ENCODE measurements at places on chromosomes 2 and 18.

DNA sequence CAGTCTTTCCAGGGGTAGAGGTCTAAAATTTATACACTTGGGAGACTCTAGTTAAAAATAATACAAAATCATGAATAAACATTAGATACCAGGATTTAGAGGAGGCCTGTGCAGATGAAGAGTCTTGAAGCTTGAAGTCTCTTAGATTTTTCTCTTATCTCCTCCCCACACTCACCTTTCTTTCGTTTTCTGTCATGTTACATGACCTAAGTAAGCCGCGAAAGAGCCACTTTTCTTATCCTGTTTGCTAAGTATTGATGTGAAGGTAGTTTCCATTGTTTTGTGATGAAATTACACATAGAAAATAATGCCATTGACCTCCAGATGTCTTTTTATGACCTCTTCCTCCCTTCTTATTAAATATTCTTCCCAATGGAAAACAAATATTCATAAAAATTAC lies 367.8 kb downstream of the LRRTM1 start:
- DNase-seq, result no peak

GRCh38 chr2:55165626-55166025 lies 66.5 kb downstream of the CLHC1 start:
- DNase-seq, result no peak

DNA sequence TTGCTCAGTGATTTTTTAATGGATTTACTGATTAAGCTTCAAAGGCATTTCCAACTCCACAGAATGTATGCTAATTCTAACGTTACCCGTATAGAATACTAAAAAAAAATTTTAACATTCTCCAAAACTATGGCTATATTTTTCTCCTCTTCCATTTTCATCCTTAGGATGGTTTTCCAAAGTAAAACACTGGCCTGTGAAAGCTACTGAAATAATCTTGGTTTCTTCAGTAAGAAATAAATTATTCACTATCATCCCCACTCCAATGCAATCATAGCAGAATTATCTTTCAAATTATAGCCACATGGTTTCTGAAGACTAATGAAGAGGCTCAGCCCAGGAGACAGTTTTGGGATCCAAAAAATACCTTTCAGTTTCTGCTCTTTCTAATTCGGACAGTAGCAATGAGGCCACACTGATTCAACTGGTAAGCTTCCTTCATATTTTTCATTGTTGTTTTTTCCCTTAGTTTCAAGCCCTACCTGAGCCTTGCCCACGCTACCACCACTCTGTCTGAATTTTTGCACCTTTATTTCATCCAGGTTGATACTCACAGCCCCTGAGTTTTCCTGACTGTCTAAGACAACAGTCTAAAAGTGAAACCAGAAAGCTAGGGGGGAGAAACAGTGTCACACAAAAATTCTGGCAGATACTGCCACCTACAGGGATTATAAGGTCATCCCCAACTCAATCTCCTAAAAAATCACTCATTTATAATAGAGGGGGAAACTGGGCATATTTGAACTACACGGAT lies 887.9 kb downstream of the NRXN1 start:
- no peak for DNase-seq

DNA sequence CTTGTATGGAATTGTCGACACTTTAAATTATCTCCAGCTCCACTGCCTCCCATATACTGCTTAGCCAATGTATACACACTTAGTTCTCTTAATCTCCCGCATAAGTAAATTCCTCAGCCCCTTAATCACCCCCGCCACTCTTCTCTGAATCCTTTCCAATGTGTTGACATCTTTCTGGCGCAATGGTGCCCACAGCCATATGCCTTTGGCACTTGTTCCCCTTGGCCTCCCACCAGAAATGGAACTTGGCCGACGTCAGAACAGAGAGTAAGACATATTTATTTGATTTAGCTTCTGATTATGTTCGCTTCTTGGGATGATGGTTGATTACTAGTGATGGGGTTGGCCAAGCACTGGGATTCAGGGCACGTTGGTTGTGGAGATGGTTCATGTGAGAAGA lies 1089.3 kb upstream of the CELF4 start:
- DNase-seq, result no peak

DNA sequence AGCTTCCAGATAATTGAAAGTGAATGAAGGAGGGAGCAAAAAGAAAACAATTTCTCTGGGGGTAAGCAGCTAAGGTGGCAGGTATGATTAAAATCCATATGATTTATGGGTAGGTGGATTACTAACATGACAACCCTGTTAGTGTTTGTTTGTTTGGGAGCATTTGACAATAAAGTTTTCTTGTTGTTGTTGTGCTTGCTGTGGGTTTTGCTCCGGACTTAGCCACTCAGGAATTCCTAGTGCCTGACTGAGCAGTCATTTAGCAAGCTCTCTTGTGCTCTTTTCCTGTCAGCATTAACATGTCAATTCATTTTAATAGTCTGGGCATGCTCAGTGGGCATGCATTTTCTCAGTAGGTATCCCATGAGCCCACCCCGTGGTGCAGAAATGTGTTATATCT lies 674.8 kb upstream of the ZEB2 start:
- DNase-seq, result no peak

- no peak for DNase-seq
These were observed 30.9 kb downstream of the LONRF2 start for GRCh38 chr2:100291152-100291970.

DNA sequence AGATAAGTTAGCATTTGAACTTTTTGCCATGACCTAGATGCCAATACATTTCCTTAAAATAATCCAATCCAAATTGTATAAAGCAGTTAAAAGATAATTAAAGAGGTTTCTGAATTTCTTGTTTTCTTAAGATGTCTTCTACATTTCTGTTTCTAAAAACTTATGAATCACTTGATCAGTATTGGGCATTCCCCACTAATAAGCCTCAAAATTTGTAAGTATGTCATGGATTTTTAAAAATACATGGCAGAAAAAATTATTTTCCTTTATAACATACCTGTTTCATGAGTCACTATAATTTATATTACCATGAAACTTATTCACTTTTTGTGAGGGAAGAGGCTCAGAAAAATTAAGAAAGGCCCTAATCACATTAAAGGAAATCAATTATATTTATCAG lies 90.3 kb upstream of the TFPI start:
- DNase-seq, result no peak

DNA sequence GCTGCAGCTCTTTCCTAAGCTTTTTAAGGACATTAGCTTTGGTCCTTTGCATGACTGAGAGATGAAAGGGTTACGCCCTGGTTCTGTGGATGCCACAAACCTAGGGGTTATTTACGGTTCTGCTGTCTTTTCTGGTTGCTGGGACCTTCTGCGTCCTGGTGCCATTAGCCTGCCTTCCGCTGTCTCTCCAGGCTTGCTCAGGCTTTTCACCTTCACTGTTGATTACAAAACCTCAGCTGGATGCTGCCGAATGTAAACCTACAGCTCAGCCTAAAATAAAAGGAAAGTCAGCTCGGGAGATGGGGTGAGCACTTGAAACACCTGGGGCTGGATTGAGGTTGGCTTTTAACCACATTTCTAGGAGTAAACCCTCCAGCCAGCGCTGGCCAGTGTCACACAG lies 130.9 kb upstream of the ARHGAP28 start:
- DNase-seq, result no peak

DNA sequence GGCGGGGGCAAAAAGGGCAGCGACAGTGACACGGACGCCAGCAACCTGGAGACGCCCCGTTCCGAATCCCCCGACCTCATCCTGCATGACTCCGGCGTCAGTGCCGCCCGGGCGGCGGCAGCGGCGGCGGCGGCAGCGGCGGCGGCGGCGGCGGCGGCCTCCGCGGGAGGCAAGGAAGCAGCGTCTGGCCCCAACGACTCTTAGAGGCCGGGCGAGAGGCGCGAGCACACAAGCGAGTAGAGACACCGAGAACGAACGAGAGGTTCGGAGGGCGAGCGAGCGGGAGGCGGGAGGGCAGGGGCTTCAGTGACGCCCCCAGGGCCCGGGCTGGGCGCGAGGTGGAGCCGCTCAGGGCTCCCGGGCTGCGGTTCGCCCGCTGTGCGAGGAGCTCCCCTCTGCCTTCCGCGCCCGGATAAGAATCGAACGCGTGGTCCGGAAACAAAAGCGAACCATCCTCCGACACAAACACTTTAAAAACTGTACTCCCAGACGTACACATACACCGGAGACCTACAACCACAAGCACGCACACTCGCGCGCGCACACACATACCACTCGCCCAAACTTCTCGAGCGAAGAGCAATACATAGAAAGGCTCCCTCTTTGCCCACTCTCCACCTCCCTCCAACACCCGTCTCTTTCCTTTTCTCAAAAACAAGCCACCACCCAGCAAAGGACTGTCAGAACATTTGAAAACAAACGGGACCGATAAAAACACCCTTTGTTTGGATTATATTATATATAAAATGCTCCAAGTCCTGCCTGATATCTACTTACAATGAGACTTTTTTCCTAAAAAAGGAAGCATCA lies 2.8 kb downstream of the SP9 start:
- DNase-seq, result no peak

- no peak for DNase-seq
These were observed 37.6 kb downstream of the RMC1 start for GRCh38 chr18:23540867-23541266.

GRCh38 chr2:130351711-130352110 lies 4.1 kb upstream of the PTPN18 start:
- DNase-seq, result no peak

DNA sequence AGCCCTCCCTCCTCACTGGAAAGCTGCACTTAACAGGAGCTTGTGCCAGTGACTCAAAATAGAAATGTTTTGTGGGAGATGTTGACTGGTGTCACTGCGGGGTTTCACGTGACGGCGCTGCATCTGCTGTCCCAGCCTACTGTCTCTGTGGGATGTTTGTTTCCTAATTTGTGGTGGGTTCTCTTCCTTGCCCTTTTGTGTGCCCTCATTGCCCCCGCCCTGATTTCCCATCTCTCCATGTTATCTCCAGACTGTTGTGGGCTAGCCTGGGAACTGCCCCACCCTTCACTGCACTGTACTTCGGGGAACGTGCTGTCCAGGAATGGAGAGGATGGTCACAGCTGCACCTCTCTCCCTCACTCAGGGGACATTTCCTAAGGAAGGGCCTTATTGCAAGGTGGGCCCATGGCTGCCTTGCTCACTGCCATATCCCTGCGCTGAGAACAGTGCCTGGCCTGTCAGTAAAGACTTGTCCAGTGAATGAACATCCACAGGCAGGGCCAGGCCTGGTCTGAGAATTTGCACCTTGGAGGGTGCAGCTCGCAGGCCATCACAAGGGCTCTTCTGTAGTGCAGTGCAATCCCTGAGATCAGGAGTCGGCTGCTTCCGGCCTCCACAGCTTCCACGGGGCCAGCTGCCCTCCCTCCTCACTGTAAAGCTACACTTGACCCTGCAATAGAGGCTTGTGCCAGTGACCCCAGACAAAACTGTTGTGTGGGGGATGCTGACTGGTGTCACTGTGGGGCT lies 18.1 kb downstream of the ZAP70 start:
- DNase-seq, result no peak

- no peak for DNase-seq
These were observed 84.5 kb upstream of the RBBP8 start for GRCh38 chr18:22848615-22849014.

DNA sequence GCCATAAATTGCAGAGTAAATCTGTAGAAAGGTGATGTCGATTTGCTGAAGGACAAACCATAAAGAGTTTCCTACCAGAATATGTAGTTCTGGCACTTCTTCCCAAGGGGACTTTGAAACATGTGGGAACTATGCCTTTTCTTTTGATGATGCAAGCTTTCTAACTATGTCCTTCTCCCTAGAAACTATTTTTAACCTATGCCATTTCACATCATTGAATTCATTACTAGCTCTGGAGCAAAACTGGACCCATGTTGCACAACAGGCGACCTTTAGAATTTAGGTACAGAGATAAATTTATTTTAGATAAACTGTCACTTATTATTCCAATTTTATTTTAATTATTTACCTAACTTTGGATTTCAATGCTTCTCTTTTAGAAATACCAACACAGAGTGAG lies 186.5 kb downstream of the CCDC102B start:
- no peak for DNase-seq

GRCh38 chr2:95300450-95300849 lies 3.3 kb downstream of the KCNIP3 start:
- DNase-seq, result no peak

DNA sequence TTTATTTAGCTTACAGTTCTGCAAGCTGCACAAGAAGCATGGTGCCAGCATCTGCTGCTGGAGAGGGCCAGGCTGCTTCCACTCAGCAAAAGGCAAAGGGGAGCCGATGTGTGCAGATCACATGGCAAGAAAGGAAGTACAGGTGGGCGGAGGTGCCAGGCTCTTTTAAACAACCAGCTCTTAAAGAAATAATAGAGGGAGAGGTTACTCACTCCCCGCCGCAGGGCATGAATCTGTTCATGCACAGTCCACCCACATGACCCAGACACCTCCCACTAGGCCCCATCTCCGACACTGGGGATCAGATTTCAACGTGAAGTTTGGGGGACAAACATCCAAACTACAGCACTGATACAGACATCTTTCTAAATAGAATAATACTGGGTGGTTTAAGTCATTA lies 105.8 kb downstream of the MTCL1 start:
- no peak for DNase-seq

GRCh38 chr2:212936572-212936971 lies 214.8 kb downstream of the IKZF2 start:
- DNase-seq, result no peak

DNA sequence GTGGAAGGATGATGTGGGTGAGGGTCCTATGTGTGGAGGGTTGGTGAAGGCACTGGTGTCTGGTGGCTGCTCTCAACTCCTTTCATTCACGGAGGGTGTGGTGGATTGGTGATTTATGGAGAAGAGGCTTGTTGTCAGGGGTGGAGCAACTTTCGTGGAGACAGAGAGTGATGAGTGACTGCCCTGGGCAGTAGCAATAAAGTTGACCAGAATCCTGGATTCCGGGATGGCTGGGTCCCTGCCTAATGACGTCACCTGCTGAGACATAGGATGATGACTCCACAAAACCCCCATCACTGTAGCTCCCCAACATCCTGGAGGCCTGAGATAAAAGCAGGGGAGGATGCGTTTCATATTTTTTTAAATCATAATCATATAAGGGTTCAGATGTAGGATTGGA lies 193.0 kb downstream of the ACKR3 start:
- DNase-seq, result no peak

- no peak for DNase-seq
These were observed 84.2 kb upstream of the TTN start for GRCh38 chr2:178891265-178891958.

GRCh38 chr2:17232776-17233556 lies 285.3 kb downstream of the RAD51AP2 start:
- DNase-seq, result no peak

- DNase-seq, result no peak
These were observed 10.6 kb downstream of the IRS1 start for GRCh38 chr2:226788881-226789490.

- DNase-seq, result no peak
These were observed 207.2 kb downstream of the ATAD2B start for GRCh38 chr2:23719716-23720115.

DNA sequence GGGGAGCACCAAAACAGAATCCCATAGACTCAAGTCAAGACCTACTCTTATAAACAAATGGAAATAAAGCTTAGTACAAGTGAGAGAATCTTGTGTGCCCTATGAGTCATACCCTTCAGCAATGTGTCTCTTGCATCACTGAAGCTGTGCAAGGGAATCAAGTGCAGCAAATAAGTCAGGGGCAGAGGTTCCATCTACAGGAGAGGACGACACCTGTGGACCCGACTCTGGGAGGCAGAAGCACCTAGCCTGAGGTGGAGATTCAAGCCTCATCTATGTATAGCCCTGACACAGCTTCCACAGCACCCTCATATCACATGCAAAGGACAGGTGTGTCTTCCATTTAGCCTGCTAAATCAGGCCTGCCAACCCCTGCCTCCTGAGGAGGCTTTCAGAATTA lies 298.2 kb downstream of the CNTNAP5 start:
- no peak for DNase-seq

- DNase-seq, result no peak
These were observed 242.6 kb upstream of the KCNJ3 start for GRCh38 chr2:154455866-154456265.

Measured in NCI-H1436 treated with DMSO at 0.1 percent for 48 hours (cell line).